ENCODE measurements at places on chromosomes 2 and 18.

GRCh38 chr2:100692906-100693305 is 127.0 kb upstream of the NPAS2 start:
- DNase-seq = no peak

GRCh38 chr2:216502381-216503158 is 3.9 kb downstream of the RPL37A start:
- no peak for DNase-seq

- DNase-seq = no peak
Observed at GRCh38 chr2:189131991-189132390, 47.6 kb downstream of the COL5A2 start.

GRCh38 chr2:118250001-118250400 is 161.7 kb downstream of the INSIG2 start:
- DNase-seq = no peak

DNA sequence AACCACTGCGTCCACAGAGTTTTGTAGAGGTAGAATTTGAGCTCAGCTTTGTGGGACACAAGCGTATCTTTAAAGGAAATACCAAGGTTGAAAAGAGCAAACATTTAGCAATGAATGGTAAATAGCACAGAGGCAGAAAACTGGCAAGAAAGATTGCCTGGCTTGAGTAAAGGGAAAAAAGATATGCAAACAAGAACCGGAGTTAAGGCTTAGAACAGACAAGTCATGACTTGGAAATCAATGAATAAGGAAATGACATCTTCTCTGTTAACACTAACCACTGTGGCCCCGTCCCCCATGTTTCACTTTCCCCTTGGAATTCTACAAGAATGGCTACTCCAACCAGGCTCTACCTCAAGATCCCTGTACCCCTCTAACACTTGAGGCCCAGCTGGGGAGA is 3.8 kb downstream of the STAM2 start:
- no peak for DNase-seq

DNA sequence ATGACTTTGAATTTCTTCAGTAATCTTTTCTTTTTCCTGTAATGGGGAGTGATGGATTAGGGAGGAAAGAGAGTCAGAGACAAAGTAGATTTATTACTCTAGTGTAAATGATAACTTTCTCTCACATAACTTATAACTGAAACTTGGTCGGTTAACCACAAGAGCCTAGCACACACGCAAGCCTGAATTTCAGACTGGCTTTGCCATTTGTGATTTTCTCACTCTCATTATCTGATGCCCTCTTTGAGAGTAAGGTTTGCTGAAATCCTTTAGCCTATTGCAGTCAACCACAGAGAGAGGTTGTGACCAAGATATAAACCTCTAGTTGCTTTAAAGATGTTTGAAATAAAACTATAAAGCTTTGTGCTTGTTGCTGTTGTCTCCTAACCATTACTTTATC is 117.9 kb upstream of the NETO1 start:
- DNase-seq = no peak

Measured in lung (tissue), 17 donors.